ENCODE measurements at places on chromosomes 13 and 19.
A peak's percentile ranks its signal among the peaks of the same experiment; 100 is the strongest.

- no peak for DNase-seq
Measured at GRCh38 chr19:18029617-18030338, 21.8 kb downstream of the ARRDC2 start.

GRCh38 chr13:40666933-40667621 lies 636 bp upstream of the FOXO1 start:
- DNase-seq, result peak; percentile 24

GRCh38 chr19:12882589-12882988 lies 1.3 kb upstream of the DNASE2 start:
- no peak for DNase-seq

DNA sequence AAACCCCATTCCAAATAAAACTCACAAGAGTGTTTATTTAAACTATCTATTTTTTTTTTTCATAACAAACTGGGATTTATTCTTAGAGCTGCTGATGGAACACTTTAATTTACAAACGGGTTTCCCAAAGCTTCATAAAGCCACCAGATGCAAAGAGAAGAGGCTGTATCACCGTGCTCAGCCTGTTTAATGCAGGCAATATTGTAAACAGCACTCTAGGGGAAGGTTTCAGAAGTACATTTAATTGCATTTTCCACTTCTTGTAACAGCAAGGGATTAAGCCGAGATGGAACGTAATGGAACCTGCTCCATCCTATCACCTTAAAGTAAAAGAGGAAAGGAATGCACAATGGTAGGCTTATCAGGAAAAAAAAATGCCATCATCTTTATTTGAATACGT lies 550.6 kb upstream of the ARGLU1 start:
- DNase-seq, result no peak

DNA sequence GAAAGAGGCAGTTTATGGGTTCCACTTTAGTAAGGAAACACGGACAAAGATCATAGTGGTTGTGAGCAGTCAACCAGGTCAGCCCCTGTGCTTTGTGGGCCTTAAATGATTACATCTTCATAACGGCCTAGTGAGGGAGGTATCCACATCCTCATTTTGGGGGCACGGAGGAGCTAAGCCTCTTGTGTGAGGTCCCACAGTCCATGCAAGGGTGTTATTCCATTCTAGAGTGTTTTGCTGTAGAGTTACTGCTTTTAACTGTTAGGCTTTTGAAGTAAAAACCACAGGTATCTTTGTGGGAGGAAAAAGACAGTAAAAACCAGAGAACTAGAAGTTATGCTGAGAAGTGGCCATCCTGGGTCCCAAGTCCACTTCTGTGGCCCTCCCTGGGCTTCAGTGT lies 4.0 kb downstream of the NOP53 start:
- DNase-seq, result no peak

- DNase-seq, result no peak
Measured at GRCh38 chr13:95858286-95859075, 181.5 kb downstream of the DNAJC3 start.

DNA sequence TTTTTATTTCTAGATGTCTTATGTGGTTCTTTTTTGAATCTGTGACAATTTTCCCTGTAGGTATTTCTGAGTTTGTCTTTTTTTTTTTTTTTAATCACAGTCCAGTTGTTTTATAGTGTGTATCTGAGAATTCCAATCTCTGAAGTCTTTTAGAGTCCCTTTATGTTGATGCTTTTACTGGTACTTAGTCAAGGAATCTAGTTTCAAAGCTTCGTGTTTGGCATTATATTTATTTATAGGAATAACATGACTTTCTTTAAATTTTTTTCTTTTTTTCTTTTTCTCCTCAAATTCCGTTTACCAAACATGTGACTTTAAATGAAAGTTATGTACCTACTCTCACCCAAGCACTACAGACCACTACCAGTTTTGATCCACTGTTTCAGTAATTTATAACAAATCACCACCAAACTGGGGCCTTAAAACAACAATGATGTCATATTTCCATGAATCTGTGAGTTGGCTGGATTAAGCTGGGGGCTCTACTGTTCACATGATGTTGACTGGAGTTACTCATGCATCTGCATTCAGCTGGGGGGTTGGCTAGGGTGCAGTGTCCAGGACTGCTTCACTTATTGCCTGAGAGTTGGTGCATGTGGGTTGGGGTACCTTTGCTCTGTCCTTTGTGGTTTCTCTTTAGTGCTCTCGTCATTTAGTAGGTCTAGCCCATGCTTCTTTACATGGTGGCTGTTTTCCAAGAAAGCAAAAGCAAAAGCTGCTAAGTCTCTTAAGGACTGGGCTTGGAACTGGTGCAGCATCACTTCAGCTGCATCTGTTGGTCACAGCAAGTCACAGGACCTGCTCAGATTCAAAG lies 22.3 kb downstream of the KCTD4 start:
- peak; percentile 84 for DNase-seq

DNA sequence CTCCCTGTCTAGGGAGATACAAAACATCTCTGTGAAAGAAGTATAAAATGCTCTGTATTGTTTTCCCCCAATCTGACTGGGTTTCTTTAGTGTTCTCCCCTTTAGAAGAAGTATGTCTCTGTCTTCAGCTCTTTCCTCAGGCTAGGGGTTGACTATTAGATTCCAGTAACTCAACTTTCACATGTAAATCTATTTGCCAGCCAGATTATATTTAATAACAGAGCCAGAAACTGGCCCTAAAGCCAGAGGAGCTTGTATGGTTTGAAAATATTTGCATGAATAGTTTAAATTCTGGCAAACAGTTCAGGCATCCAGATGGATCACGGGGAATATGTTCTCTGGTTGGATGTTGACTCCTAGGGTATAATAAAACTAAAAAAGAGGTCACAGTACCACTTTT lies 22.3 kb upstream of the CYSLTR2 start:
- no peak for DNase-seq

GRCh38 chr13:42364613-42365000 lies 92.7 kb downstream of the AKAP11 start:
- DNase-seq, result no peak

DNA sequence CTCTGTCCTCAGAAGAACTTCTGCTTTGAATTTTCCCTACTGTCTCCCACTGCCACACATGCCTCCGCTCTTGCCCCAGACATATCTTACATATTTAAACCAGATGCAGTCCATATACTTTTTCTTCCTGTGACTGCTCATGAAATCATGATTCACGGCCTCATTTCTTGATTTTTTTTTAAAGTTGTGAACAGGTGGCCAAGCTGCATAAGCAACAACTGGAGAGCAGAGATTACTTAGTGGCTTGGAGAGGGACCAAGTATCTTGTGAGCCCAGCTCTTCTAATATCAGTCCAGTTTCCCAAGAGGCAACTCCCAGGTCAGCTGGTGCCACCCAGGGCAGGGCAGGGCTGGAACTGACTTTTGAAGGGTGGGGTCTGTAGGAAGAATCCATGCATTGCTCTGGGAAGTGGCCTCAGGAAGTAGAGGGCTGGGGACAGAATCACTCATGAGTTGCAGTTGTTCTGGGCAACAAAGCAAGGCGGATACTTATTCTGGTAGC lies 152.4 kb downstream of the LMO7 start:
- DNase-seq, result no peak

GRCh38 chr13:57437587-57437986 lies 194.0 kb upstream of the PCDH17 start:
- DNase-seq, result peak; percentile 14

- no peak for DNase-seq
Measured at GRCh38 chr13:66138172-66138811, 1091.8 kb downstream of the PCDH9 start.

DNA sequence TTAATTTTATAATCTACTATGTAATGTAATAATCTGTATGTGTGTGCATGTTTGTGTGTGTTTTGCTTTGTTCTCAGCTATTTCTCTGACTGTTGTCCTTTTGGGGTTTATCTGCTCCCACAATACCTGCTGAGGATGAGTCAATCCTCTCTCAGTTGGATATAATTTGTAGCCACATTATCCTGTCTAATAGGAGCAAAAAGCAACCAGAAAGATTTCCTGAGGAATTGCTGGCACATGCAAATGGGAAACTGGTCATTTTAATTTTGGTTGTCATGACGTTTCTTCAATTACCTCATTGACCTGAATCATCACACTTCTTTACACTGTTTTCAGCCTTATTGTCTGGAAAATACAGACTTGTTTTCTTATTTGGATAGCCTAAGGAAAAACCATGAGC lies 488.4 kb downstream of the KLF5 start:
- DNase-seq, result no peak

DNA sequence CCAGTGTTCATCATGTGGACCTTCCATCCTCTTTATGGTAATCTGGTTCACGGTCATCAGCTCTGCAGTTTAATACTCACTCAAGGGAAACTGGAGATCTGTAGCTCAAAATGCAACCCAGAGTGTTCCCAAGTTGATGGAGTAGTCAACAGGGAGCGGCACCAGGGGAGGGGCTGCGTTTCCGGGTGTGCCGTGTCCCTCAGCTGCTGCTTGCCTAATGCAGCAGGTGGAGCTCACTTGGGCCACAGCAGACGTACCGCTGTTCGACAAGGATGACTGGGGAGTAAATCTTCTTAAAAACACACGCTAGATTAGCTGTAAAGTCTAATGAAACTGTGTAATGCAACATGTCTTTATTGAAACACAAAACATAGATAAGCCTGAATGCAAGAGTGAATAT lies 81.1 kb downstream of the TNFSF13B start:
- DNase-seq, result no peak
